Activated T-cell treated with anti-CD3 and anti-CD28 coated beads for 24 hours (primary cell): ENCODE measurements at places on chromosomes 2 and 18.
A peak's percentile ranks its signal among the peaks of the same experiment; 100 is the strongest.

DNA sequence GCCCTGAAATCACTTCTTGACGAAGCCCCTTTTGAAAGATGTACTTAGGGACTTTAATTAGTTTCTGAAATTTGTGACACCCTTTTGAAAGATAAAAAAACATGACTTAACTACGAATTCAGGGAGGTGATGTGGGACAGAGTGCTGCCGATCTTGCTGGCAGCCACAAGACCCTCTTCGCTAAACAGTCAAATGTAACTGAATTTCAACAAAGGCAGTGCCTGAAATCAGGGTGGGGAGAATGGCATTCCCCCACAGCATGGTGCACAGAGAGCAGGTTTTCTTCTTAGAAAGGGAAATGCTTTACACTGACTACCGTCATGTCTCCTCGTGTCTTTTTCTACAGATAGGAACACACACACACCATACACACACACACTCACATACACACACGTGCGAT lies 640.2 kb upstream of the POU3F3 start:
- no peak for DNase-seq

- no peak for DNase-seq
Observed at GRCh38 chr2:7621018-7621814, 704.0 kb downstream of the RNF144A start.

DNA sequence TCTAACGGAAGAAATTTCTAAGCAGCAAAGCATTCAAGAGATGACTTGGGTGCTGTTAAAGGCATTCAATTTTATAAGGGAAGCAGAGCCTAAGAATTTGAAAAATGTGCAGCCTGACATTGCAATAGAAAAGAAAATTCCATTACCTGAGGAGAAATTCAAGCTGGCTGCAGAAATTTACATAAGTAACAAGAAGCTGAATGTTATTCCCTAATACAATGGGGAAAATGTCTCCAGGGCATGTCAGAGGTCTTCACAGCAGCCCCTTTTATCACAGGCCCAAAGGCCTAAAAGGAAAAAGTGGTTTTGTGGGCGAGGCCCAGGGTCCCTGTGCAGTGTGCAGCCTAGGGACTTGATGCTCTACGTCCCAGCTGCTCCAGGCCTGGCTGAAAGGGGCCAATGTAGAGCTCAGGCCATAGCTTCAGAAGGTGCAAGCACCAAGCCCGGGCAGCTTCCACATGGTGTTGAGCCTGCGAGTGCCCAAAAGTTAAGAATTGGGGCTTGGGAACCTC lies 306.7 kb downstream of the RDH14 start:
- DNase-seq, result no peak

GRCh38 chr2:240056678-240057077 lies 3.4 kb upstream of the OR6B3 start:
- DNase-seq, result no peak

DNA sequence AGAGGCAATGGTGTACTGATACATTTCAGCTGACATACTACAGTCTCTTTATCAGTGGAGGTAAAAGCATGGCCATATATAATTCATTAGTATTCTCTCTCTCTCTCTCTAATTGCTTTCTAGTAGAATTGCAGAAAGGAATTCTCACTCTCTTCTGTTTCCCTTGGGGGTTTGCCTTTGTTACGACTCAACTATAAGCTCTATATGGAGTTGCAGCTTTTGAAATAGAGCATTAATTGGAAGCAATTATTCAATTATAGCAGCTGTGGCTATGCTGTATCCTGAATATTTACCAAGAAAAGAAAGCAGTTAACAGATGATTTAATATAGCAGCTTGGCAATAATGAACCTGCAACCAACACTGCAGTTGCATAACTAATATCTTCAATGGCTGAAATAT lies 132.7 kb upstream of the STON1 start:
- no peak for DNase-seq

- DNase-seq, result no peak
Observed at GRCh38 chr2:120684289-120685065, 51.2 kb upstream of the GLI2 start.

DNA sequence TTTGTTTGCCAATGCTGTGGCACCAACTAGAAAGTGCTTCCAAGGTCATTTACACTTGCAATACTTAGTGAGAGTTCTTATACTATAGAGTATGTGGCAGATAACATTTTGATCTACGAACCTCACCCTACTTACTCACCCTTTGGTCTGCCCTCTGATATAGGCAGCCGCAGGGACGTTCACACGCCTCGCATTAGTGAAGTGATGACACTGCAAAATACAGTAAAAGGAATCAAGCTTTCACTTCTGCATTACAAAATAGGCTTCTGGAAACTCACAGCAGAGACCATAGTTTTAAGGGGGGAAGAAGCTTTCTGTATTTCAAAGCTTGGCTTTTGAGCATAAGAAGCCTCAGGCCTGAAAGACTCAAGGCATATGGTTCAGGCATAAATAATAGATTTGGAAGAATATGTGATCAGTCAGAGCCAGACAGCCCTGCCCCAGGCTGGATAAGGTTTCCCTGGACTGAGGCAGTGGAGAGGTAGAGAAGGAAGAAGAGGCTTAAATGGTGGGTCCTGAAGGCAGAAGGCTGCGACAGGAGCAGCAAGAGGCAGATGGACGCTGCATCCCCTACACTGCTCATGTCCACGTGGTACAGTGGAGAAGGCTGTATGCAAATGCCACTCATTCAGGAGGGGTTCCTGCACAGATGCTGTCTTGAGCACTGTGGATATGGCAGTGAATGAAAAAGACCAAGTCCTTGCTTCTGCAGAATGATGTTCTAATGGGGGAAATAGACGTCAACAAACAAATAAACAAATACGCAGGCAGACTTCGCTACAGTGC lies 63.1 kb downstream of the FECH start:
- DNase-seq, result no peak

DNA sequence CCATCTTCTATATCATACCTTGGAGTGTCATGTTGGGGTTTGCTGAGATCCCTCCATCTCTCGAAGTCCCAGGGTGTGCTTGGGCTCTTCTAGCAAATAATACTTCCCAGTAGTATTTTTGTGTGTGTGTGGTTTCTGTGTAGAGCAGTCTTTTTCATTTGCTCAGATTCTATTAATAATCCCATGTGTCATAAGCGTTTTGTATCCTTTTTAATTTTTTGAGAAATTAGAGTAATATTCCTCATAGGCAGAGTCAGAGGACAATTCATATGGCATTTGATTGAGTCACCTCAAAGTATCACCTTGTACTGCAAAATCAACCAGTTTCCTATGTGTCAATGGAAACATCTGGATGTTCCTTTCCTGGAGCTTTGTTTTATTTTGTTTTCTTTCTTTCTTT lies 37.4 kb upstream of the PPP1R1C start:
- DNase-seq, result no peak

DNA sequence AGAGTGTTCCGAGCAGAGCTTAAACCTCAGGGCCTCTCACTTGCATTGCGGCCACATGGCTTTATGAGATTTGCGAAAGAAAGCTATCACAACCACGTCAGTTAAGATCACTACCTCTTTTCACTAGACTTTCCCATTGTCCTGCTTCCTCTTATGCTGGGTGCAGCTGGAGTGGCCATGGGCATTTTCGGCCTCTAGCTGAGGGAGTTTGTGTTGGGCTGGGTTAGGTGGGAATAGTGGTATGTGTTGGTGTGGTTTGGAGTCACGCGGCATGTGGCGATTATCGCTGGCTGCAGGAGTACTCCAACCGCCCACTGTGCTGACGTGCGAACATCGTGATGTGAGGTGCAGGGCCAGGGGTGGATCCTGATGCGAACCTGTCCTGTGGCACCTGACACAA lies 27.1 kb downstream of the RALB start:
- no peak for DNase-seq

- DNase-seq, result no peak
Observed at GRCh38 chr18:3748086-3748485, 298.1 kb downstream of the TGIF1 start.

- DNase-seq, result no peak
Observed at GRCh38 chr2:150610670-150611279, 123.3 kb upstream of the RND3 start.

DNA sequence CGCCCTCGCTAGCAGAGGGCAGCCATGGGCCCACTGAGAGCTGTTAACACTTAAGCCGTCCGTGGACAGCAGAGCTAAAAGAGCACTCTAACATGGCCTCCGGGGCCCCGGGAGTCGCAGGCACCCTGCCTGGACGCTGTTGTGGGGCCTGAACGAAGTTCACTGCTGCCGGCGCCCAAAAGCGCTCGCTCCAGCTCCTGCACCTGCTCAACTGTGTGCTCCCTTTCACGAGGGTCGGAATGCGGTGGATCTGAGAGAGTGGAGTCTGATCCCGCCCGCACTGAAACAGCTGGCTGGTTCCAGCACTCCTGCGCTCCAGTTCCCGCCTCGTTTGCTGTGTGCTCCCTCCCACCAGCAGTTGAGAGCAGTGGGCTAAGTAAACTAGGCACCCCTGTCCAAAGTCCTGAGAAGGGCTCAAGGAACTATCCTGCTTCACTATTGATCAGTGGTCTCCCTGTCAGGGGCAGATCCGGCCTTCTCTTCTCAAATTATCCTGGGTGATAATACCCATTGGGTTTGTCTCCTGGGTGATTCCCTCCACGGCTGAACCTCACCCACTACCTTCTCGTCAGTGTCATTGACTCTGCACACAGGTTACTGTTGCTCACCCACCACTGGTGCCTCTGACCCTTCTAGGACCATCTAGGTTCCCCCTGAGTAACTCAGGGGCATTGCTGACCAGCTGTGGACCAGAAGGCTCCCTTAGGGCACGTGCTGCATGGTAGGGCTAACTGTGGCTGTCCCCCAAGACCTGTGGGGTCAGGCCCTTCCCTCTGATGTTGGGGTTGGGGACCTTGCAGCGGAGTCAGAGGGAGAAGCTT lies 23.5 kb downstream of the B3GNT7 start:
- DNase-seq, result no peak

DNA sequence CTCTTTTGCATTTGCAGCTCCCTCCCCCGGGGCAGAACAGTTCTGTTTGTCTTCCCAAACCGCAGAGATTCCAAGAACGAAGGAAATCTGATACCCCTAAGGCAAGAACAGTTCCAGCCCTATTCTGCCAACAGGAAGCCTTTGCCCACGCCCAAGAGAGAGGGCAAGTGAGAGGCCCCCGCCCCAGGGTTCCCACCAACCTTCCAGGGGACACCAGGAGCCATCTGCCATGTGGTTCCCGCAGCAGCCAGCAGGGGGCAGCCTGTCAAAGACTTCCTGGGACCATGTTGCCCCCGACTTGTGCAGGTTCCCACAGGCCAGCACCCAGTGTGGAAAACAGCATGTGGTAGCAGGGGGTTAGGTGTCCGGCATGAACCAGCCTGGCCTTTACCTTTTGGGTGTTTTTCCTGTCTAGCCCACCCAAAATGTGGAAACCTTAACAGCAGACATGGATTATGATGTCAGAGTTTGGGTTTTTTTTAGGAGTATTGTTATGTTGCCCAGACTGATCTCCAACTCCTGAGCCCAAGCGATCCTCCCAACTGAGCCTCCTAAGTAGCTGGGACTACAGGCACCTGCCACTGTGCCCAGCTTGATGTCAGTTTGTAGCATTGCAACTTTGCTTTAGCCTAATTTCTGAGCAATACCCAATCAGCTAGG lies 21.7 kb upstream of the EFHD1 start:
- DNase-seq, result peak; percentile 50

DNA sequence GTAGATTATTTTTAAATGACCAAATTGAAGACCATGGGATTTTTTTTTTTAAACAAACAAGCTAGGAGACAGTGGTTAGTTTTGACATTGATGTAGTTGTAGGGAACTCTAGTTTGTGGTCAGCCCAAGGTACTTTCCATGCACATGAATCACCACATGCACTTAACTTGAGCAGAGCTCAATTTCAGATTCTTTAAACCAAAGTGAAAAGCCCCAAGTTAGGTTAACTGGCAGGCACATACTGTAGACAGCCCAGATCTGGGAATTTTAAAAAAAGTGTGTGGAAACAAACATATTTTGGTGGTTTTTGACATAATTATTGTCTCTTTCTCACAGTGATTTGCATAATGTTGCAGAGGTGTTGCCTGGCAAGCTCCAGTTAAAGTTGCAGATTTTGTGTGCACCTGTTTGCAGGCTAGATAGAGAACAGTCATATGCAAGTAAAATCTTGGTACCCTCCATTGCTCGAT lies 88.4 kb downstream of the BCL2L11 start:
- DNase-seq, result no peak

GRCh38 chr2:106119074-106119473 lies 75.0 kb downstream of the UXS1 start:
- no peak for DNase-seq

GRCh38 chr2:143702931-143703330 lies 573.7 kb downstream of the ARHGAP15 start:
- no peak for DNase-seq

DNA sequence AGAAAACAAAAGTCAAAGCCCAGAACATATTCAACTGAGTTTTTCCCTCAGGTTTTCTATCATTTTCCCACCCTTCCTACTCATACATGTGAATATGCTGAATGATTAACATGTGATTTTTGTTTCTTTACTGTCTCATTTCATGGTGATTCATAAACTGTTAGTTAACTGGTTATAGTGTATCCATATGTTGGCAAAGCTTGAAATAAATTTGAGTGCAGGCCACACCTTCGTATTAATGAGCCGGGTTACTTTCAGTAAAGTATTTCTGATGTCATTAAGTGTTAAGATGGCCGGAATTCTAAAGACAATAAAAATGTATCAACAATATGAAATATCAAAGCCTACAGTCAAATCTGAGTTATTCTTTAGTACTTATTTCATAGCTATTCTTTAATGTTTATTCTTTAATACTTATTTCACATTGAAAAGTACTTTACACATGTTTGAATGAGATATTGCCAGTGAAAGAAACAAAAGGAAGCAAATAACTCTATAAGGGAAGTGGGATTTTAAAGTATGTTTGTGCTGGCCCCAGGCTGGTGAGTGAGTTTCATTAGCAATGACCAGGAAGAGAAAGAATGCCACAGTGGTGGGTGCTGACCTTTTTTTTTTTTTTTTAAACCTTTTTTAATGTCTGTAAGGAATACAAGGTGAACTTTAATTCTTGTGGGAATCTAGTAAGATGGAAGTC lies 178.6 kb downstream of the NEDD4L start:
- no peak for DNase-seq

DNA sequence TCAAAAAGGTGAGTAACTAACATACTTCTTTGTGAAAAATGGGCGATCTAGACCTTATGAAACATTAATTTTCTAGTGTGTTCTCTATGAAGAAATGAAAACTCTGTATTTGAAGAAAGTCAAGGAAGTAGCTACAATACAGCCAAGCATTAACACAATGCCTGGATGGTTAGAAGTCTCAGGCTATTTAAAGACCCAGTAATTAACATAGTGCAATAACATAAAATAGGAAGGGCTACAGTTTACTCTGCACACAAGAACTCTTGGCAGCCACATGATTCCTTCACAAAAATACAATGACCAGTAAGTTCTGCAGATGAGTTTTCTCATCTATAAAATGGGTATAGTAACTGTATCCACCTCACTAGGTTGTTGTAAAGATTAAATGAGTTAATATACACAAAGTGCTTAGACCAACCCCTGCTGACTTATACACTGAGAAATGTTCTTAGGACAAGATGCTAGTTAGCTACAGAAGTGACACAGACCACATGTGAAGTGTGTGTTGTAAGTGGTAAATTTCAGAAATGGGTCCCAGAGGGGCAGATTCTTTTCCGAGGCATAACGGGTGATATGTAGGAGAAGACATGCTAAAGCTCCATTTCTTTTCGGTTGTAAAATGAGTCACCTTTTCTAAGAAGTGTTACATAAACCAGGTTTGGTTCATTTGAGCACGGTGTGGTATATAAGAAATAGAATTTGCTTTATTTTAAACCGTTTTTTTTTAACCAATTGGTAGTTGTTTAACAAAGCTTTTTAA lies 61.8 kb downstream of the CXCR4 start:
- DNase-seq, result peak; percentile 25
